ENCODE measurements at places on chromosomes 5 and 9.

DNA sequence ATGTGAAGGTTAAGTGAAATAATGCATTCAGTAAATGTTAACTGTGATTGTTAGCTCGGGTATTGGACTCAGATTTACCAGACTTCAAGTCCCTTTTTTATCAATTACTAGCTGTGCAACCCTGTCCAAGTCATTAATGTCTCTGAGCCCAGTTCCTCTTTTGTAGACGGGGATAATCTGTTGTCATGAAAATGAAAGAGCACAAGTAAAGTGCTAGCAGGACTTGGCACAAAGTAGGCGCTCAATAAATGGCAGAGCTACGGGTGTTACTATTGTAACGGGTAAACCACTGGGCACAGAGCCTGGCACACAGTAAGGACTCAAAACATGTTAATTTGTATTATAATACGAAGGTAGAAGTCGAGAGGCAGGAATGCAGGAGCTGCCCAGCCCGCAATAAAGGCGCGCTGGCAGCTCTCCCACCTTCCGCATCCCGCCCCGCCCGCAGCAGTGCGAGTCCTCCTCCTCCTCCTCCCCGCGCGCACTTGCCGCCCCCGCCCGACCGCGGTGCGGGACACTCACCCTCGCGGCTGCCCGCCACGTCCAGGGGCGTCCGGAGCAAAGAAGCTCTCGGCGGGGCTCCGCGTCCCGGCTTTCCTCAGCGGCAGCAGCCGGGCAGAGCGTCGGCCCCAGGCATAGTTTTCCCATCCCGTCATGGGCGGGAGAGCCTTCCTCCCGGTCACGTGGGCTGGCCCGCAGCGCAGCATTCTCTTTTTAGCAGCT lies at the start of gene C1QTNF2:
C1QTNF2 (minus strand) TSS at position 637 of the 723 bp plus-strand sequence. CDS start 15,615 bp downstream, outside the sequence.
- DNase-seq, result no peak

DNA sequence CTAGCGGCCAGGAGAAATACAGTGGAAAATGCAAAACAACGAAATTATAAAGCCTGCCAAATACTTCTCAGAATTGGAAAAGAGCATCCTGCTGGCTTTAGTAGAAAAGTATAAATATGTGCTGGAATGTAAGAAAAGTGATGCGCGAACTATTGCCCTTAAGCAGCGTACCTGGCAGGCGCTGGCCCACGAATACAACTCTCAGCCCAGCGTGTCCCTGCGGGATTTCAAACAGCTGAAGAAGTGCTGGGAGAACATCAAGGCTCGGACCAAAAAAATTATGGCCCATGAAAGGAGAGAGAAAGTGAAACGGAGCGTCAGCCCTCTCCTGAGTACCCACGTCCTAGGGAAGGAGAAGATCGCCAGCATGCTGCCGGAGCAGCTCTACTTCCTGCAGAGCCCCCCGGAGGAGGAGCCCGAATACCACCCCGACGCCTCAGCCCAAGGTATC lies 15.0 kb downstream of the MSANTD3 start:
- no peak for DNase-seq

GRCh38 chr5:17367256-17367840 lies 130.7 kb upstream of the TAF11L2 start:
- no peak for DNase-seq

DNA sequence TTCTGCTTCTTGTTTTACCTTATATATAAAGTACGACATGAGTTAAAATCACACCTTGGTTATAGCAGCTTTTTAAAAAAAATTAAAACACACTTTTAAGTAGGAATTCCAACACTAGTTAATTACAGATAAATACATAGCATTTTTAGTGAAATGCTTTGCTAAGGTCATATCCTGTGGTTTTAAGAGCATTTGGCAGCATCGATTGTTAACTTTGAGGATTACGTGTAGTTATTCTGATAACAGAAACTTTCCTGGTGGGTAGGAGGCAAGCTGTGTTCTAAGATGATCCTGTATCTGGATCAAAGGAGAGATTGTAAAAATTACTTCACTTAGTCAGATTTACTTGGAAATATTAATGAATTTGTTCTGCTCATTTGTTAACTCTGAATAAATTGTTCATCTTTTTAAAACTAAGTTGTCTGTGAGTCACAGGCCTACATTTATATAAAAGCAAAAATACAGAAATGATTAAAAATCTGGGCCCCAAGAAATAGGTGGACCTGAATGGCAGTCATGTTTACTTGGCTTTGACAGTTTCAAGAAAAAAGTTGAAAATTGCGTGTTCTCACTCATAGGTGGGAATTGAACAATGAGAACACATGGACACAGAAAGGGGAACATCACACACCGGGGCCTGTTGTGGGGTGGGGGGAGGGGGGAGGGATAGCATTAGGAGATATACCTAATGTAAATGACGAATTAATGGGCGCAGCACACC lies 58.3 kb downstream of the TRIO start:
- no peak for DNase-seq

DNA sequence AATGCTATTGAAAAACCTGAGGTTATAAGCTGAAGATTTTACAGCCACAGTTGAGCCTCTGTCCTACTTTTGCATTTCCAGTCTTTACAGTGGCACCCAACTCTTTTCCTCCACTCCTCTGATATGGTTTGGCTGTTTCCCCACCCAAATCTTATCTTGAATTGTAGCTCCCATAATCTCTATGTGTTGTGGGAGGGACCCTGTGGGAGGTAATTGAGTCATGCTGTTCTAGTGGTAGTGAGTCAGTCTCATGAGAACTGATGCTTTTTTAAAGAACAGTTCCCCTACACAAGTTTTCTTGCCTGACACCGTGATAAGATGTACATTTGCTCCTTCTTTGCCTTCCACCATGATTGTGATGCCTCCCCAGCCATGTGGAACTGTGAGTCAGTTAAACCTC lies 646.1 kb upstream of the SEMA6A start:
- DNase-seq, result no peak

DNA sequence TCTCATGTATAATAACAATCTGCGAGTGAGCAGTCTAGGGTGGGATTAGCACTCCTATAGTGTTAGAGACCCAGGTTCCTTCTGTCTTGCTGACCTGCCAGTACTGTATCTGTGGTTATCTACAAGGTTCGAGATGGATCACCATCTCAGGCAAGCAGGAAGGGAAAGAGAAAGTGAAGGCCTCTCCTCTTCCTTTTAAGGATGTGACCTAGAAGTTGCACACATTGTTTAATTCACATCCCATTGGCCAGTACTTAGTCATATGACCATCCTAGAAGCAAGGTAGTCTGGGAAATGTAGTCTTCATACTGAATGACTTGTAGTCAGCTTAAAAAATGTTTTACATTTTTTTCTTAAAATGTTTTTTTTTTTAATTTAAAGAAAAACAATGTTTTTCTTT lies 168.6 kb downstream of the CARTPT start:
- no peak for DNase-seq

DNA sequence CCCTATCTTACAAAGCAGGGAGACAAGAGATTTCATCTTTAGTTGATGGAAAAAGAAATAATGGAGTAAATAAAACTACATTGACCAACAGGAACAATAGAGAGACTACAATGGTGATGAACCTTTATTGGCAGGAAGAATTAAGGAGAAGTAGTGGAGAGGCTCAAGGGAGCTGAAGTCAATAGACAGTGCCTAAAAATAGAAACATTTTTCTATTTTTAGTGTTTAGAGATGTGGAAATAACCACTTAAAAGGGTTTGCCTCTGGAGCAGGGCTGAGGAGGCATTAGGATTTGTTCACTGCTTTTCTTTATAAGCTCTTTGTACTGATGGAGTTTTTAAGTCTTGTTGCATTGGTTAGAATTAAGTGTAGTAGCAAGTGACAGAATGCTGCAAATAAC lies 98.4 kb upstream of the ERCC6L2 start:
- DNase-seq, result no peak

All from activated T-helper 1 cell treated with anti-CD3 and anti-CD28 coated beads, Interleukin-12 subunit alpha, Interleukin-12 subunit beta, Interleukin-2, Interleukin-4 antibody, amounts not matched to agents 30 ng/mL and 10 ng/mL and 1 ng/mL, durations not matched to agents 14 hours and 24 hours and 36 hours (primary cell).